CD4-positive, alpha-beta T cell treated with Interleukin-6 for 4 hours (primary cell): ENCODE measurements at places on chromosomes 12 and 14.

DNA sequence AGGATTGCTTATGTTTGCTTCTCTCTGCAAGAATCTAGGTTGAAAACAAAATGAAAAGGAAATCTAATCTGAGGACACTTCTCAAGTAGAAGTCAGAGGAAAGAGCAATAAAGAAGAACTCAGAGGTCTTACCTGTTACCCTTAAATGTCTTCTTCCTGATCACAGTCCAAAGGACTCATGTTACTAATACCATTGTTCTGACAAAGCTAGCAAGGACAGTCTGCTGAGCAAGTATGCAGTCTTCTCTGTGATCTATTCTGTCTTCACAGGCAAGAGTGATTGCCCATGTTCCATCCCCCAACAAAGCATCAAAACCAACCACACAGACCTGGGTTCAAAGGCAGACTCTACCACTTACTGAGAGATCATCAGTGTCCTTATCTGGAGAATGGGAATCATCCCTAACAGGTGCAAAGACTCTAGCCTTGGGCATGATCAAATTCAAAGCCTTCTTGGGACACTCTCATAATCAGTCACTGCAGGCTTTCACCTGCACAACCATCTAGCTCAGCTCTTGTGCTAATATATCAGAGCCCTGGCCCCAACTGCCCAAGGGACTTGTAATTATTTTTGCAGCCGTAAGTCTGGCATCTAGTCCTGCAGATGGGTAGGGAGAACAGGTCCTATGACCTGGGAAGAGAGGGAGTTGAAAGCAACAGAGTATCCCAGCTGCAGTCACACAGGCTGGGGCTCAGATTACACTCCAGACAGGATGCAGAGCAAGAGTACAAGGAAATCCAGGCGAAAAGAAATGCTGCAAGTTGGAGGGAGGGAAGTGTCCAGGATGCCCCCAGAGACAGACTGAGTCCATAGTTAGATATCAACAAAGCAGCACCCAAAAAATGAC is 97.9 kb upstream of the NUDT4 start:
- no peak for DNase-seq

DNA sequence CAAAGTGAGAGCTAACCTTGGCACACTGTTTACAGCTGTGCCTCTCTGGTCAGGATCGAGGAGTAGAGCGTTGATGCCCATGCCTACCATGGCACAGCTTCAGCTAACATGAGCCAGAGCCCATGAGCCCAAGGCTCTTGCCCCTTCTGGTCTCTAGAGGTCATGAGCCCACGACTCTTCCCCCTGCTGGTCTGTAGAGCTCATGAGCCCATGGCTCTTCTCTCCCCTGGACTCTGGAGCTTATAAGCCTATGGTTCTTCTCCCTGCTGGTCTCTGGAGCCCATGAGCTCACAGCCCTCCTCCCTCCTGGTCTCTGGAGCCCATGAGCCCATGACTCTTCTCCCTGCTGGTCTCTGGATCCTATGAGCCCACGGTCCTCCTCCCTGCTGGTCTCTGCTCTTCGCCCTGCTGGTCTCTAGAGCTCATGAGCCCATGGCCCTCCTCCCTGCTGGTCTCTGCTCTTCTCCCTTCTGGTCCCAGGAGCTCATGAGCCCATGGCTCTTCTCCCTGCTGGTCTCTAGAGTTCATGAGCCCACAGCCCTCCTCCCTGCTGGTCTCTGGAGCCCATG is 16.6 kb upstream of the CLMN start:
- DNase-seq, result no peak

GRCh38 chr14:90970167-90970600 is 90.3 kb downstream of the RPS6KA5 start:
- no peak for DNase-seq

DNA sequence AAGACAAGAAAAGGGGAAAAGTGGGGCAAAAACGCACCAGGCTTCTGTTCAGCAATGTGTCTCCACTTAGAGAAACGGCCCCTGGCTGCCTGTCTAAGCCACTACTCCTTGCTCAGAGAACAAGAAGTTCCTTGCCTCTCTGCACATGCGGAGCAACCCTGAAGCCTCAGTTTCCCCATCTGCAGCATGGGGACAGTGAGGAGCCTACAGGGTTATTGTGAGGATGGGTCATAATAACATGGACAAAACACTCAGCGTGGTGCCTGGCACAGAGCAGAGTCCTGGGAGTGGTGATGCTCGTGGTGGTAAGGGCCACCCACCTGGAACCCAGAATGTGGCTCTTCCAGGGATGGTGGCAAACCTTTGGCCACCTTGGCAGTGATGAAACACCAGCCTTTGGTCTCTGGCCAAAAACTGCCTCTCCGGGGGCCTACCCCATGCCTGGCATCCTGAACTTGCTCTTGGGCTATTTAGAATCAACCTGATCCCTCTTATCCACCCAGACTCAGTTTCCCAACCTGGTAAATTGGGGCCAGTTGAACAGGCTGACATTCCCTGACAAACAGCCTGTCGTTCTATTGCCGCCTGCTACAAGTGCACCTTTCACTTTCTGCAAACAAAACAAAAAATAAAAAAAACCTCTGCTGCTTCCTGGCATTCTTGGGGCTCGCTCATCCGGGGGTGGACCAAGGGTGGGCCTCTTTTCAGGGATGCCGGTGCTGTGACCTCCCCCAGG is 56.5 kb upstream of the DLK1 start:
- no peak for DNase-seq

DNA sequence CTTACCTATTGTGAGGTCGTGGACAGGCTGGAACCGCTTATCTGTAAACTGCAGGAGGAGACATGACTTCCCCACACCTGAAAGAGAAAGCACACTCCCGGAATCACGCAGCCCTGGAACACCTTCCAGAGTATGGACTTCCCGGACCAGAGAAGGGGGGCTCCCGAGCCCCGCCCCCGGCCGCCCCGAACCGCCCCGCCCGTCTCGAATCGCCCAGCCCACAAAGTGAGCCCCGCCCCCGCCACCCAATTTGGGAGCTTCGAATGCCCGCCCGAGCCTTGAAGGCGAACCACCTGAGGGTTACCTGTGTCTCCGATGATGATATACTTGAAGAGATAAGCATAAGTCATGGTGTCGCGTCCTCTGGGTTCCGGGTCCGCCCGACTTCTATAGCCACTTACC is 235 bp downstream of the RAB2B start:
- DNase-seq, result peak; percentile 87

GRCh38 chr14:89589400-89590118 is 172.5 kb upstream of the FOXN3 start:
- no peak for DNase-seq

- no peak for DNase-seq
Measured at GRCh38 chr12:30047516-30048254, 263.9 kb upstream of the TMTC1 start.
